ENCODE measurements at places on chromosomes 1 and 21.

DNA sequence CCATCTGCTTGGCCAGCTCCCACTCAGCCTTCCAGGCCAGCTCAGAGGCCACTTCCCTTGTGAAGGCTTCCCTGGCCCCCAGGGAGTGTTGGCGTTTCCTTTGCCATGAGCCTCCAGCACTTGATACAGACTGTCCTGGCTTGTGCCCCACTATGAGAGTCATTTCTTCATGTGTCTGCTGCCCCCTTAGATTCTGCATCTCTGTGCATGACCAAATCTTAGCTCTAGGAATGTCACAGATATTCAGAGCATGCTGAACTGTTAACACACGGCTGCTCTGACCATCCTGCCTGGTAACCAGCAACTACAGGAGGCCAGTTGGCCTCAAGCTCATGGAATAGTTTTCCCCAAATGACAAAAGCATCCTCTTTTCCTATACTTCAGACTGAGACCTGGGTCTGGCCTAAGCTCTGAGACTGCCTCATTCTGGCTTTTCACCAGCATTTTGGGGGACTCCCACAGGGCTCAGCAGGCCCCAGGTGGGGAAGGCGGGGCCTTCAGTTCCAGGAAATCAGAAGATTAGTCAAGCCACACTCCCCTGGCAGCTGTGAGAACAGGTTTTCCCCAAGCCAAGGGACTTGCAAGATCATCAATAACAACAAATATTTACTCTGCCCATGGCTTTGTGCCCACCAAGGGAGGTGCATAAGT lies 182.6 kb upstream of the EDN2 start:
- no peak for DNase-seq

GRCh38 chr21:36446301-36446700 lies 33.6 kb downstream of the CLDN14 start:
- DNase-seq: no peak

DNA sequence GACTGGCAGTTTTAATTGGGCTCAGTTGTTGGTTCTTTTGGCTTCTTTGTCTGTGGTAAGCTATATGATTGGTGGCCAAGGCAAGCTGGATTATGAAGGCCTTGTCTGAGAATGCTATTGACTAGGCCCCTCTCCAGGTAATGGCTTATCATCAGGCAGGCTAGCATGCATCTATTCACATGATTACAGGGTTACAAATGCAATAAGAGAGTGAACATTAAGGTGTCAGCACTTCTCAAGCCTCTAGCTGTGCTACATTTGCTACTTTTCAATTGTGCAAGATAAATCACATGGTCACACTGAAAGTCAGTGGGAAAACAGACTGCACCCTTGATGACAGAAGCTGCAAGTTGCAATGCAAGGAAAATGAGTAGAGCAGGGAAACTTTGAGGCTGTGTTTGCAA lies 550.9 kb upstream of the TMPRSS15 start:
- no peak for DNase-seq

- DNase-seq: no peak
Observed at GRCh38 chr21:42039911-42040351, 29.8 kb upstream of the ZBTB21 start.

GRCh38 chr1:14896381-14897079 lies 257.0 kb upstream of the TMEM51 start:
- DNase-seq: no peak

DNA sequence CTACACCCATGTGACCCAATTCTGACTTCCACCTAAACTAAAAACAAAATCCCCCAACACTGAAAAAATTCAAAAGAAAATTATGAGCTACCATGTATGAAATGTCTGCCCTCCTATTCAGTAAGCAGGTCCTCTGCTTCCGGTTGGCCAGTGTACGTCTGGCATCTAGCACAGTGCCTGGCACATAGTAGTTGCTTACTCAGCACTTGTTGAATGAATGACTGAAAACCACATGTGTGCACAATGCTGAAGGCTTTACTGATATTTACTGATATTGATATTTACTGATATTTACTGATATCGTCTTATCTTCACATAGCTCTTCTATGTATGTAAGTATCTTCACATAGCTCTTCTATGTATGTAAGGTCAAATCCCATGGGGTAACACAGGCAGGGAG lies 642.2 kb downstream of the SMYD3 start:
- no peak for DNase-seq

DNA sequence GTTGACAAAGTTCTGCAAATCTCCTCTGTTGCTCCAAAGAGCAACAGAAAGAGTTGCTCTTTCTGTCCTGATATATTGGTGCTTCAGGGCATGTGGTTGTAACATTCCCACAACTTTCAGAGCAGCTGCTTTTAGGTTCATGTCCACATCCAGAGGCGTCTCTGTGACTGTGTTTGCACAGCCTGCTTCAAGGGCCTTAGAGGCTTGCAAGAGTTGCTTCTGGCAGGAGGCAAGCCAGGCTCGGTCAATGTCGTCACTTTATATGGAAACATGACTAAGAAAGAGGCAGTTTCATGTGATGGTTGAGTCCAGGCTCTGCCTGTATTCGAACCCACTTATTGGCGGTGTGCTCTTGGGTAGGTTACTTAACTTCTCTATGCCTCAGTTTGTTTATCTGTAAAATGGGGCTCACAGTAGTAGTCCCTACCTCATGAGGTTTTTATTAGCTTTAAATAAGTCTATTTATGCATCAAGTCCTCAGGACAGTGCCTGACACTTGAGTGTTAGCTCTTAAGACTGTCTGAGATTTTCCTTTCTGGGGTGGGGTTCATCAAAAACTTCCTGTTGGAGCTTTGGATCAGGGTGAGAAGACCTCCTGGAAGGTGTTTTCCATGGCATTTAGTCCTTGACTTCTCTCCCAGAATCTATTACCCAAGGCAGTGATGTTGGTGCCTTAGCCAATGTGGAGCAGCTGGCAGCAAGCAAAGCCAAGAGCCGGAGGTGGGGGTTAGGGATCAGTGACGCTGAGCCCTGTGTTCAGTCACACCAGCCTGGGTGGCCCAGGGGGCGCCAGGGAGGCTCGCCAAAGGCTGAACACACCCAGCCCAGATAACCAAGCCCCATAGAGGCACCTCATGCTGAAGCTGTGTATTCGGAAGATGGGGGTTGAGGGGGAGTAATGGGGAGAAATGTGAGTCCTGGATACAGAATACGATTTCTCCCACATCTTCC lies 18.9 kb downstream of the LHX4 start:
- DNase-seq: no peak

DNA sequence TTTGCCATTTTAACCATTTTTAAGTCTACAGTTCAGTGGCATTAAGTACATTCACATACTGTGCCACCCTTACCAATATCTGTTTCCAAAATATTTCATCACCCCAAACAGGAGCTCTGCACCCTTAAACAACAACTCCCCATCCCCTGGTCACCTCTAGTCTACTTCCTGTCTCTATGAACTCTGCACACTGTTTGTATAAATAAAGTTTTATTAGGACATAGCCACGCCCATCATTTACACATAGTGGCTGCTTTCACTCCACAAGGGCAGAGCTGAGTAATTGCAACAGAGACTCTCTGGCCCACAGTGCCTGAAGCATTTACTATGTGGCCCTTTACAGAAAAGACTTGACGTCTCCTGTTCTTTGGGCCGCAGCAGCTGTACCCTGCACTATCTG lies 30.1 kb downstream of the KCNAB2 start:
- DNase-seq: no peak

DNA sequence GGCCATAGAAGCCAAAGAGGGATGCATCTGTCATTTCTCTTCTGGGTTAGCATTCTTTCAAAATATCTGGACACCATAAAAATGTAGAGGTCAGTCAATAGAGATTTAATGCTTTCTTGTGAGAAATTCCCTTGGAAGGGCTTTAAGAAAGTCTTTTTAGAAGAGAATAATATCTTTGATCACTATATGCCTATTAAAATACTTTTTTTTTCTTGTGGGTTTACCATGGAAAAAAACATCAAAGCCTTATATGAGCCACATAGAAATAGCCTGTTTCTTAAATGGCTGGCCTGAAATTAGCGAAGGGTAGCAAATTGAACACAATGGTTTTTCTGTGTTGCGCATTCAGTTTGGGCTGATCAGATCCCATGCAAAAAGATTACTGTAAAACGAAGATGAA lies 36.8 kb downstream of the BACE2 start:
- DNase-seq: no peak

GRCh38 chr1:84719543-84720217 lies 29.4 kb upstream of the SSX2IP start:
- no peak for DNase-seq

DNA sequence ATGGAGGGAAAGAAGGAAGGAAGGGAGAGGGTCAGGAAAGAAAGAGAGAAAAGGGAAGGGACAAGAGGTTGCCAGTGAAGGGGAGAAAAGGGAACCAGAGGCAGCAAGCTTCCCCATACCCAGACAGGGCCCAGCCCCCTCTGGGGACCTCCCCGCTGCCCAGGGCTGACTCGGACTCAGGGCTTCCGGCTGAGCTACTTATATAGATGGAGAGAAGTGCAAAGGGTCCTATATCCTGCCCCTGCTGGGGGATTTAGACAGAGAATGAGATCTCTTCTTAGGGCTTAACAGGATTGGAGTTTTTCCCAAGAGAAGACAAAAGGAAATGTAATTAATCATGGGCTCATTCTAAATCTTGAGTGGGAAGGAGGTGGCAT lies at the start of gene ETV3L:
Gene ETV3L (minus strand): TSS at position 176 of the 377 bp plus-strand sequence. CDS start 285 bp downstream, outside the sequence.
- no peak for DNase-seq

GRCh38 chr21:39807738-39808137 lies 59.5 kb upstream of the PCP4 start:
- no peak for DNase-seq

- DNase-seq: no peak
Observed at GRCh38 chr1:223244366-223245103, 101.5 kb upstream of the TLR5 start.

DNA sequence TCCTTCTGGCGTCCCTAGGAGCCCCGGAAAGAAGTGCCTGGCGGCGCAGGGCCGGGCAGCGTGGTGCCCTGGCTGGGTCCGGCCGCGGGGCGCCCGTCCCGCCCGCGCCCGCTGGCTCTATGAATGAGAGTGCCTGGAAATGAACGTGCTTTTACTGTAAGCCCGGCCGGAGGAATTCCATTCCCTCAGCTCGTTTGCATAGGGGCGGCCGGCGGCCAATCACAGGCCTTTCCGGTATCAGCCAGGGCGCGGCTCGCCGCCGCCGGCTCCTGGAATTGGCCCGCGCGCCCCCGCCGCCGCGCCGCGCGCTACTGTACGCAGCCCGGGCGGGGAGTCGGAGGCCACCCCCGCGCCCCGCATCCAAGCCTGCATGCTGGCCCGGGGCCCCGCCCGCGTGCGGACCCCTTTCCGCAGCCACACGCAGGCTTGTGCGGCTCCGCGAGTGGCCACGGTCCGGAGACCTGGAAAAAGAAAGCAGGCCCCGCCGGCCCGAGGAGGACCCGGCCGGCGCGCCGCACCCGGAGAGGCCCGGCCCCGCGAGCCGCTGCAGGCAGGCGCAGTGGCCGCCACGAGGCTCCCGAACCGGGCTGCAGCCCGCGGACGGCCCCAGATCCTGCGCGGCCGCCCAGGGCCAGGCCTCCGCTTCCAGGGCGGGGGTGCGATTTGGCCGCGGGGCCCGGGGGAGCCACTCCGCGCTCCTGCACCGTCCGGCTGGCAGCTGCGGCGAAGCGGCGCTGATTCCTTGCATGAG lies 160.4 kb downstream of the RUNX1 start:
- DNase-seq: peak; percentile 92

DNA sequence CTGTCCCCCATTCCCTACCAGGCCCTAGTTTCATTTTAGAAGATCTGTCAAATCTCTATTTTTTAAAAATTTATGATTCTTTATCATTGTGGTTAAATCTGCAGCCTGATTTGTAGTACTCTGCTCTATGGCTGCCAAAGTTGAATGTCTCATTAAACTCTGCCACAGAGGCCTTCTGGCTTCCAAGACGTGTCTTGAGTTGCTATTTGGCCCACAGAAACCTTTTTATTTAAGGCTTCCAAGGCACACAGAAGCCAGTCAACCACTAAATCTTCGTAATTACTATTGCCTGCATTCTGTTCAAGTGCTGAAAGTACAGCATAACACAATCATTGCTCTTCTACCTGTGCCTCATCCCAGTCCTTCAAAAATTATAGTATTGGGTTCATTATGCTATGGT lies 971.0 kb downstream of the NCAM2 start:
- no peak for DNase-seq

DNA sequence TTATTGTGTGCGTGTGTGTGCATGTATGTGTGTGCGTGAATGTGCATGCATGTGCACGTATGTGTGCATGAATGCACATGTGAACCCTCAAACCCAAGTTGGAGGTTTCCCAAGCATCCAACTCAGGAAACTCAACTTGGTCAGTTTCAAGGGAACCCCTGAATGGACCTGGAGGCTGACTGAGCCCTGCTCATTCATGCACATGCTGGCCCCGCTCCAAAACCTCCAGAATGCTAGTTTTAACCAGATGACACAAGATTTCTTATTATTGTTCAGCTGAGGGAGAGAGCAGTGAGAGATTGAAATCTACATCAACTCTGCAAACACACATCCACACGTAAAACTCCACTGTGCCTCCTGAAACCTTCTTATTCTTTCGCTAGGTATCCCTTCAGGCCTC lies 104.4 kb downstream of the OMA1 start:
- DNase-seq: no peak

DNA sequence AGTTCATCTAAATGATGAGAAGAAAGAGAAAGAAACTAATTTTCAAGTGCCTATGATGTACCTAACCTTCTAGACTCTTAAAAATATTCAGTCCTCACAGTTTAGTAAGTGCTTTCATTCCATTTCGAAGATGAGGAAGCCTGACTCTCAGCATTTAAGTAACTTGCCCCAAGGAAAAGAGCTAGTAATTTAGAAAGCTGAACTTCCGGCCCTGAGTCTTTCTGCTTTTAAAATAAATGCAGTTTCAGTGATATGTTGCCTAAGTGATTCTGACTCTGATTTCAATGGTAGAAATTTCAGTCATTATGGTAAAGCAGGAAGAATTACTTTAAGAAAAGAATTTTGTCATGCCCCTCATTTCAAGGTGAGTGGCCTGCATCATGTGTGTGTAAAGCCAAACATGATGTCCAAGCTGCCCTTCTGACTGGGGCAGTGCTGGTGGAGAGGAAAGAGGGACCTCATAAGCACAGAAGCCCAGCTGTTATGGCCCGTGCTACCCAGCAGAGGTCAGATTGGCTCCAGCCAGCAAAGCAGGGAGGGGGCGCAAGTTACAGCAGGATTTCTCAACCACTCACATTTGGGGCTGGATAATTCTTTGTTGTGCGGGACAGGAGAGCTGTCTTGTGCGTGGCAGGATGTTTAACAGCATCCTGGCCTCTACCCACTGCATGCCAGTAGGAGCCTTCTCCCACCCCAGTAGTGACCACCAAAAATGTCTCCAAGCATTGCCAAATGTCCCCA lies 10.7 kb downstream of the ATP1A4 start:
- DNase-seq: no peak

DNA sequence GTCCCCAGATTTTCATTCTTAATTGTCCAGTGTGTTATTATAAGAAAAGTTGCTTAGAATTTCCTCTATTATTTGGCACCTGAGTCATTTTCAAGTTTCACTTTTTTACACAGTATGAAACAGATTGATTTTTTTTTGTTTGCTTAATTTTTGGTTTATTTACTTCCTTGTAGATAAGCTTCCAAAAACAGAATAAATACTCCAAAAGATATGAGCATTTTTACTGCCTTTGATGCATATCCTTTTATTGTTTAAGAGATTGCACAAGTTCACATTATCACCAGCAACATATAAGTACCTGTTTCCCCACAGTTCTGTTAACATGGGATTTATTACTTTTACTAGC lies 36.3 kb upstream of the AHCYL1 start:
- no peak for DNase-seq

- DNase-seq: no peak
Observed at GRCh38 chr1:27744556-27744955, 18.8 kb downstream of the FAM76A start.

- no peak for DNase-seq
Observed at GRCh38 chr1:180229483-180230415, at the start of gene LHX4. Gene LHX4 (plus strand): TSS chr1:180230264. CDS start chr1:180230530, 266 bp downstream.

- DNase-seq: peak; percentile 45
Observed at GRCh38 chr1:100353071-100353801, 930 bp downstream of the CDC14A start.

Measured in mesothelial cell of epicardium (in vitro differentiated cells).